ENCODE measurements at places on chromosomes 6 and 20.

DNA sequence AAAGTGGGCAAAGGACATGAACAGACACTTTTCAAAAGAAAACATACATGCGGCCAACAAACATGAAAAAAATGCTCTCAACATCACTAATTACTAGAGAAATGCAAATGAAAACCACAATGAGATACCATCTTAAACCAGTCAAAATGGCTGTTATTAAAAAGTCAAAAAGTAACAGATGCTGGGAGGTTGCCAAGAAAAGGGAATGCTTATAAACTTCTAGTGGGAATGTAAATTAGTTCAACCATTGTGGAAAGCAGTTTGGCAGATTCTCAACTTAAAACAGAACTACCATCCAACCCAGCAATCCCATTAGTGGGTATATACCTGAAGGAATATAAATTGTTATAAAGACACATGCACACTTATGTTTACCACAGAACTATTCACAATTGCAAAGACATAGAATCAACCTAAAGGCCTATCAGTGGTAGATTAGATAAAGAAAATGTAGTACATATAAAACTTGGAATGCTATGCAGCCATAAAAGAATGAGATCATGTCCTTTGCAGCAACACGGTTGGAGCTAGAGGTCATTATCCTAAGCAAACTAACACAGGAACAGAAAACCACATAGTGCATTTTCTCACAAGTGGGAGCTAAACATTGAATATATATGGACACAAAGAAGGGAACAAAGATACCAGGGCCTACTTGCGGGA lies 16.3 kb downstream of the CENPQ start:
- no peak overlapping the region for H3K4me3 ChIP-seq
- DNase-seq, result no peak
- H3K4me1 ChIP-seq, result no peaks in the 10 kb centered on the region
- no peak overlapping the region for H3K27ac ChIP-seq
- no peaks in the 10 kb centered on the region for H3K27me3 ChIP-seq
- no peaks in the 10 kb centered on the region for H3K36me3 ChIP-seq

DNA sequence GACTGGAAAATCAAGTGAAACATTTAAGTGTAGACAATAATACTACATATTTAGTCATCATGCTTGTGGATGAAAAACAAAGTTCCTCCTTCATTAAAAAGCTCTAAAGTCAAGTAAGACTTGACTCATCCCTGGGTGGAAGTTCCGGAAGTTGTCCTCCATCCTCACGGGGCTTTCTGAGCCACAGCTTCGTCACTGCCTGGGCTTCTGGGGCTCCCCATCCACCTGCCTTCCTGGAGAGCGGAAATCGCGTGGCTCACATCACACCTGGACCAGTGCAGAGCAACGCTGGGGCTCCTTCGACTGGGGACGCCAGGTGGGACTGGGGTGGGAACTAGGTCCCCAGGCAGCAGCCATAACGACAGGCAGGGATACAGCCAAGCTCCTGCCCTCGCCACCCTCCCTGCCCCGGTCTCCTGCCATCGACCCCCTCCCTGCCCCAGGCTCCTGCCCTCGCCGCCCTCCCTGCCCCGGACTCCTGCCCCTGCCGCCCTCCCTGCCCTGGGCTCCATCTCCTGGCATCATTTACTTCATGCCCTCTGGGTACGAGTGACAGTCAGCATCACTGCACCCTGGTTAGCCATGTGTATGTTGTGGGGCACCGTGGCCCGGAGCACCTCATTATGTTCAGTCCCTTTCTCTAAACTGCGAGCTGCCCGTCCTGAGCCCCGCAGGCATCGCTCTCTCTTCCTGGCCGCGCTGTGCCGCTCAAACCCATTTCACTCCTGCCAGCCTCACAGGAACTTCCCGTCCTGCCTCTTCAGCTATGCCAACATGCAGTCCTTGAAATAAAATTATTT lies 12.9 kb downstream of the THBS2 start:
- no peaks in the 10 kb centered on the region for H3K4me1 ChIP-seq
- H3K36me3 ChIP-seq, result peaks cover 17% of the 10 kb centered on the region
- no peak for DNase-seq
- no peak overlapping the region for H3K4me3 ChIP-seq
- no peak overlapping the region for H3K27ac ChIP-seq

DNA sequence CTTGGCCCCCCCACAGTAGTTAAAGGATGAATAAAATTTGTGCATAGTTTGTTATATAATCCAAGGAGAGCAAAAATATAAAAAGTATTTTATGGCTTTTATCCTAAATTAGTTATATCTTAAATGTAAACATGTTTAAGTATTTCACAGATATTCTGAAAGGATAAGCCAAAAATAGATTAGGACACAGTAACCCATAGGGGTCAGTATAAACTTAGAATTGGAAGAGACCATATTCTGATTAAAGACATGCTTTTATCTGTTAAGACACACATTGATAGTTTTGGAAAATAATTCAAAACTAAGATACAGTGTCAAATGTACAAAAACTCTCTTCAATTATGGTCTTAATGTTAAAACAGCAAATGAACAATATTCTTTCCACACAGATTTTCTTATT lies 4.5 kb upstream of the SERINC1 start:
- no peak overlapping the region for H3K4me3 ChIP-seq
- H3K27ac ChIP-seq, result no peak overlapping the region
- no peaks in the 10 kb centered on the region for H3K4me1 ChIP-seq
- H3K27me3 ChIP-seq, result no peaks in the 10 kb centered on the region
- H3K36me3 ChIP-seq, result no peaks in the 10 kb centered on the region
- DNase-seq, result peak; percentile 9

- no peak overlapping the region for H3K4me3 ChIP-seq
- no peak for DNase-seq
- peaks cover 2% of the 10 kb centered on the region for H3K4me1 ChIP-seq
- H3K27ac ChIP-seq, result no peak overlapping the region
- peaks cover 15% of the 10 kb centered on the region for H3K36me3 ChIP-seq
Observed at GRCh38 chr20:37220731-37221130, 40.9 kb downstream of the GHRH start.

DNA sequence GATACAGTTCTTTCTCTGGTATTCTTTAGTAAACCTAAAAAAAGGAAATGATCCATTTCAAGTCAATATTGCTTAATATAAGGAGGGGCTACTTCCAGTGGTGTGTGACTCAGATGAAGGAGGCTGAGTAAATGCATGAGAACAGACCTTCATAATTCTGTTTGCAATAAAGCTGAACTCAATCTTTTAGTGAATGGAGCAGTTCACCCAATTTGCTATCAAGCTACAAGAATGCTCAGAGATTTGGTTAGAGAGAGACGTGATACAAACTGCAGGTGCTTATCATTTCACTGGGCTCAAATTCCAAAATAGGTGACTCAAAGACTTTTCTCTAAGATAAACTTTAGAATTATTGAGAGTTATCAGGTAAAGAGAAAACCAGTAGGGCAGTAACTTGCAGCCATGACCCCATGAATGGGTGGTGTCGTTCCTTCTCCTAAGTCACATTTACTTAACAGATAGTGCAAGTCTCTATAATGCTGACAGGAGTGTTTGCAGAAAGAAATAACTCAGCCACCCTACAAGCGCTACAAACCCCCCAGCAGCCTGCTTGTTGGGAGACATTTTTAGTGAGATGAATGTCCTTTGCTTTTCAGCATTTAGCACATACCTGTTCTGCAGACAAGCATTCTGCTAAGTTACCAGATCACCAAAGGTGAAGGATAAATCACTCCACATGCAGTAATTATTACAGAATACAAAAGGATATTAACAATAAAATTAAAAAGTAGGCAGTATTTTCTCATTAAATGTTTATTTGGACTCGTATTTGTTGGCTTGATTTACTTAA lies 16.4 kb upstream of the BLOC1S5 start:
- H3K27me3 ChIP-seq, result no peaks in the 10 kb centered on the region
- H3K4me3 ChIP-seq, result no peak overlapping the region
- no peak overlapping the region for H3K27ac ChIP-seq
- peak; percentile 82 for DNase-seq

DNA sequence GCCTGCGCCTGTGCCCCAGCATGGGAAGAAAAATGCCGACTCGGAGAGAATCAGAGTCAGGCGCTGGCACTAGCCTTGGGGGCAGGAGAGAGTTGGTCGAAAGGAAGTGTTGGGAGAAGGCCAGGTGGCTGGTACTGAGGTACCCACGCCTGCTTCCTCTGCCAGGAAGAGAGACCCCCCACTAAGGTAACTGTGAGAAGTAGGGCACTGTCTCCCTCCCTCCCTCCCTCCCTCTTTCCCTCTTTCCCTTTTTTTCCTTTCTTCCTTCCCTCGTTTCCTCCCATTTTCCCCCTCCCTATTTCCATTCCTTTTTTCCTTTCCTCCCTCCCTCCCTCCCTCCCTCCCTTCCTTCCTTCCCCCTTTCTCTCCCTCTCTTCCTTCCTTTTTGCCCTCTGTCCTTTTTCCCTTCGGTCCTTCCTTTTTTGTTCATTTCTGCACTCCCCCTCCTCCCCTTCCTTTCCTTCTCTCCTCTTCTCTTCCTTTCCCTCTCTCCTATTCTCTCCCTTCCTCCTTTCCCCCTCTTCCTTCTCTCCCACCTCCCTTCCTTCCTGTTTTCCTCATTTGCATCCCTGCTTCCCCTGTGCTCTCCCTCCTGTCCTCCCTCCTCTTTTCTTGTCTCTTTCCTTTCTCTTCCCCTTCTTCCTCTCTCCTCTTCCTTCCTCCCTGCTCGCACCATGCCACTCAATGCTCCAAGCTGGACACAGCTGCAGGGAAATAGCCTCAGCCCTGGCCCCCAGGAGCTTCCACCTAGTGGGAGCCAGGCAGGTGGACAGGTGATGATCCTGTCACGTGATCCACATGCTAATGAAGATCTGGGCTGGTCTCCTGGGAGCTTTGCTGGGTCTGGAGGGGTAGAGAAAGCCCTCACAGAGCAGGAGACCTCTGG lies 148.0 kb downstream of the DHX35 start:
- peaks cover 2% of the 10 kb centered on the region for H3K27me3 ChIP-seq
- H3K4me3 ChIP-seq, result no peak overlapping the region
- no peak overlapping the region for H3K27ac ChIP-seq
- no peaks in the 10 kb centered on the region for H3K4me1 ChIP-seq
- no peak for DNase-seq
- H3K36me3 ChIP-seq, result no peaks in the 10 kb centered on the region

DNA sequence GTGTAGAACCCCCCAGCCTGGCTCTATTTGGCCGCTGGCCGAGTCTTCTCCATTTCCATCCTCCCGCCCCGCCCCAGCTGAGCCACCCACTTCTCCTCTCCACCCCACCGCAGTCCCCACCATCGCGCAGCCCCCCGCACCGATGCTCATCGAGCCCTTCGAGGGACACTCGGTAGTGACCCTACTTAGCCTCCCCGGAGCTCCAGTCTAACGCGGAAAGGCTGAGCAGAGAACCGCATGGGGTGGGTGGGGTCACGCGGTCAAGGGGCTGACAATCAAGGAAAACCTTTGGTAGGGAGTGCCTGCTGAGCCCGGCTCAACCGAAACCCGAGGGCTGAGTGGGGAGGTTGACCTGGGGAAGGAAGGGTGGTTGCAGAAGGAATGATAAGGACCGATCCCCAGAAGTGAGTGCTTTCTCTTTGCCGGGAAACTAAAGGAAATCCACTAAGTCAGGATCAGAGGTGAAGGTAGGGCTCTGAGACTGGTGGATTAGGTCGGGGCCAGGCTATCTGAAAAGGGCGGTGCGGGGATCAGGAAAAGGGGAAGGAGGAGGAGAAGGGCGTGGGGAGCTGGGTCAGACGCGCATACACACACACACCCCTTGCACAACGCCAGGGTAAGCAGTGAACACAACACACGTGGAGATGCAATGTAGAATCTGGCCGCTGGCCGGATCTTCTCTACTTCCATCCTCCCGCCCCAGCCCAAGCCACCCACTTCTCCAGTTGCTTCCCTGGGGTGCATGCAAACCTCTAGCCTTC lies 49.8 kb downstream of the CPXM1 start:
- H3K27me3 ChIP-seq, result peaks cover 27% of the 10 kb centered on the region
- H3K4me1 ChIP-seq, result peaks cover 3% of the 10 kb centered on the region
- H3K36me3 ChIP-seq, result no peaks in the 10 kb centered on the region
- H3K27ac ChIP-seq, result no peak overlapping the region
- DNase-seq, result peak; percentile 35

DNA sequence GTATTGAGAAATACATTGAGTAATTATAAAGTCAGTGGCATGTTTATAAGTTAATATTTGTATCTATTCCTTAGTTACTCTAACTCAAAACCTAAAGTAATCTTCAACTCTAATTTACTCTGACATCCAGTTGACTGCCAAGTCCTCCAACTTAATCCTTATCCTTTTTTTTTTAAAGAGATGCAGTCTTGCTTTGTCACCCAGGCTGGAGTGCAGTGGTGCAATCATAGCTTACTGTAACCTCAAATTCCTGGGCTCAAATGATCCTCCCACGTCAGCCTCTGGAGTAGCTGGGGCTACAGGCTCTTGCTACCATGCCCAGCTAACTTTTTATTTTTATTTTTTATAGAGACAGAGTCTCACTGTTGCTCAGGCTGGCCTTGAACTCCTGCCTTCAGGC lies 24.4 kb downstream of the PTPN1 start:
- no peak overlapping the region for H3K4me3 ChIP-seq
- H3K4me1 ChIP-seq, result peaks cover 11% of the 10 kb centered on the region
- DNase-seq, result peak; percentile 89

GRCh38 chr6:134739299-134740026 lies 210.4 kb downstream of the ALDH8A1 start:
- DNase-seq, result peak; percentile 53
- H3K36me3 ChIP-seq, result no peaks in the 10 kb centered on the region
- H3K27me3 ChIP-seq, result no peaks in the 10 kb centered on the region
- H3K4me1 ChIP-seq, result no peaks in the 10 kb centered on the region
- H3K4me3 ChIP-seq, result no peak overlapping the region

GRCh38 chr6:169932491-169932890 lies 181.1 kb downstream of the ERMARD start:
- H3K4me3 ChIP-seq, result no peak overlapping the region
- H3K27ac ChIP-seq, result no peak overlapping the region
- H3K27me3 ChIP-seq, result no peaks in the 10 kb centered on the region
- H3K4me1 ChIP-seq, result no peaks in the 10 kb centered on the region
- H3K36me3 ChIP-seq, result no peaks in the 10 kb centered on the region

DNA sequence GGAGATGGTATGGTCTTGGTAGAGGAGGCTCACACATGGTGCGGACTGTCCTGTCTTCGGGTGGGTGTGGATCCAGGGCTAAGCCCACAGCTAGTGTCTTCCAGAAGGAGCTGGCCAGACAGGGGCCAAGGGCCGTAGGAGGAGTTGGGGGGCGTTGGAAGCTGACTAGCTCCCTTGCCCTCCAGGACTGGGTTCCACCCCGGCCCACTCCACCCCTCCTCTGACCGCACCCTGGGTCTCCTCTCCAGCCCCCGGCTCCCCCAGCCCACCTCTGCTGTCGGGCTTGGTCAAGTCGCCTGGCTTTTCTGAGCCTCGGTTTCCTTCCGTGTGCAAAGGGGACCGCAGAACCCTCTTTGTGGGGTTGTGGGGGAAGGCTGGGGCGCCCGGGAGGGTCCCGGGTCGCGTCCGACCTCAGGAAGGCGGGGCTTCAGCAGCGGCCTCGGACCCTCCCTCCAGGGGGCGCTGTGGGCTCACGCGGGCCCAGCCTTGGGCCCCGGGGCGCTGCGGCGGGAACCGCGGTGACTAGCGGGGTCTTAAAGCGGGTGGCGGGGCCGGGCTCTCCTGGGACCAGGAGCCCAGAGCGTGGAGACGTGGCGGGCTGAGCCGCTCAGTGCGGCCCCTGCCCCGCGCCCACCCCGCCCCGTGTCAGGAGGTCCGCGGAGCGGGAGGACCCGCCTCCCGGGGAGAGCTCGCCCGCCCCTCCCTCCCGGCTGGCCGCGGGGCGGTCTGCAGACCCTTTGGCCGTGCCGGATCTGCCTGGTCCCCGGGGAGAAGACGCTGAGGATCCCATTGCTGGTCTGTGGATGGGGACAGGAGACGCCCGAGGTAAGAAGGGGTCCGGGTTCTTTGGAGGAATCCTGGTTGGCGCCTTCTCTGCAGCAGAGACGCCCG lies 5.4 kb downstream of the NPBWR2 start:
- H3K4me1 ChIP-seq, result no peaks in the 10 kb centered on the region
- no peak overlapping the region for H3K27ac ChIP-seq
- no peak overlapping the region for H3K4me3 ChIP-seq
- H3K27me3 ChIP-seq, result peaks cover 29% of the 10 kb centered on the region
- DNase-seq, result no peak

Measured in fibroblast of lung (primary cell).